ENCODE measurements at places on chromosomes 1 and 21.
A peak's percentile ranks its signal among the peaks of the same experiment; 100 is the strongest.

GRCh38 chr1:1304331-1305299 lies 3.1 kb downstream of the ACAP3 start:
- no peak for DNase-seq

DNA sequence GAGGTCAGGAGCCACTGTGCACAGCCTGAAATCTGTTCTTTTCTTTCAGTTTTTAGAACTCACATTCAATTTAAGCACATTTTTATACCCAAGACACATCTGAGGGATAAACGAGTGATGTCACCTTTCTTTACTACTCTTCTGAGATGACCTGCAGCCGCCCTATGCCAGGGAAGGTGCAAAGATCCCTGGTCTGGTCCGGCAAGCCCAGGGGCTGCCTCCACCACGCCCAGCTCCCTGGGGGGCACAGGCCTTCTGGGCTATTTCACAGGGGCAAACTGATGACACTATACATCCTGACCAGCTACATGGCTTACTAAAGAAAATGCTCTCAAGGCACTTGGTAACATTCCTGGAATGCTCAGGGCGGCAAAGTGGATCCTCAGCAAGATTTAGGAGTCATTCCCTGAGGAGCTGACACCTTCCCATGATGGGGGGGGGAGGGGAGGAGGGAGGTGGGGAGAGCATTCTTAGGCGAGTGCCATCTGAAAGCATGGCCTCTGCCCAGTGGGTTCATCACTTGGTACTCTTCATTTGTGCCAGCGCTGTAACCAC lies 11.3 kb downstream of the MRAP start:
- no peak for DNase-seq

DNA sequence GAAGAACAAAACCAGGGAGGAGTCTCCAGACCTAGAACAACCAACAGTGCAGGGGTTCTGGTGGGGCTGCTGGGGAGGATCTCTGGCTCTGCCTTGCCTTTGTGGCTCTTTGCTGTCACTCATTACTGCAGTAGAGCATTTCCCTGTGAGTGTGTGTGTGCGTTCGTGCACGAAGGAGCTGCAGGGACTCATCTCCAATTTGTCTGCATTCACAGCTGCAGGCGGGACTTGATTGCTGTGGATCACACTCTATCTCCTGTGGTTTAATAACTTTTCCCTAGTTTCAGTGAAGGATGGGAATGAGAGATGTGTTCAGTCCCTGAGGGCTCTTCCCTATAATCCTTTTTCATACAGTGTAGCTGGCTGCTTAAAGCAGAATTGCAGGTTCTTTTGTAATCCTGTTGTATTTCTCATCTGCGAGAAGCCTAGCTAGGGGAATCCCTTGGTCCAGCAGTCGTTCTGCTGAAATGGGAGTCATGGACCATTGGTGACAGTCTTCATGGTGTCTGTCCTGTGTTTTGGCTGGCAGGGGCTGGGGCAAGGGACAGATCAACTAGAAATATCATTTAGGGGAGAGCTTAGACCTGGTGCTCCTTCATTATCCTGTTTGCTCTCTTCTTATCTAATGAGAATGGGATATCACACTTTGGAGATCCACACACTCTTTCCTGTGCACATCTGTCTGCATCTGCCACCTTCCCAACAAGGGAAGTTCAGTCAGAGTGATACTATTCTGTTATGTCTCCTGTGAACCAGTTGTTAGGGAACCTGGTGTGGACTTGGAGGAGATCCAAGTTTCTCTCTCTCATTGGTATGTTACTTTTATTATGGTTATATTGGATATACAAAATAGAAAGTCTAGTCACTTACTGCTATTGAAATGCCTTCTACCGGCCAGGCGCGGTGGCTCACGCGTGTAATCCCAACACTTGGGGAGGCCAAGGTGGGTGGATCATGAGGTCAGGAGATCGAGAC lies 3.0 kb downstream of the PCP4L1 start:
- no peak for DNase-seq

DNA sequence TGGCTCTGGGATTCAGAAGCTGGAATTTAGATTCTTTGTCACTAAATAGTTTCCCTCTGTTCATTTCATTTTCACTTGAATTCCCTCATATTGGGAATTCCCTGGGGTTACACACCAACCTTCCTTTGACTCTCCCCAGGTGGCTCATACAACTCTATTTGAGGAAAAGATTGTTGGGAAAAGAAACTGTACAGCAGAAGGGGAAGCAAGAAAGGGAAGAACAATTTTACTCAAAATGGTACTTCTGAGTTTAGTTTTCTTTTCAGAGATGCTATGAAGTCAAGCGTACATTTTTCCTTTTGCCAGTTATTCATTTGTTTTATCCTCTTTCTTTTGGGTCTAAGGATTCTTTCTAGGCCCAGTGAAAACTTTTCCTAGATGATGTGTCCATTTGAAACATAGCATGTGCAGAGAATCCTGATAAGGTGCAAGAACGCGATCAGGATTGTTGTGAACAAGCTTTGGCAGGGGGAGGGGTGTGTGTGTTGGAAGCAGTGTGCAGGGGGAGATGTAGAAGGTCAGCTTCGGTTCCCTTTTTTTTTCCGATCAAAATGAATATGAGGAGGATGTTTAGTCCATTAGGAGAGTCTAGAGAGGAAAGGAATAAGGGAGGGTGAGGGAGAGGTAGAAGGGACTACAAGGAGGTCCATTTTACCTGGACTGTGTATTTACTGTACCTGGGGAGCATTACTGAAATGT lies 26.8 kb upstream of the CD1D start:
- no peak for DNase-seq

- no peak for DNase-seq
These were observed 5.1 kb downstream of the CTNNBIP1 start for GRCh38 chr1:9905010-9905409.

DNA sequence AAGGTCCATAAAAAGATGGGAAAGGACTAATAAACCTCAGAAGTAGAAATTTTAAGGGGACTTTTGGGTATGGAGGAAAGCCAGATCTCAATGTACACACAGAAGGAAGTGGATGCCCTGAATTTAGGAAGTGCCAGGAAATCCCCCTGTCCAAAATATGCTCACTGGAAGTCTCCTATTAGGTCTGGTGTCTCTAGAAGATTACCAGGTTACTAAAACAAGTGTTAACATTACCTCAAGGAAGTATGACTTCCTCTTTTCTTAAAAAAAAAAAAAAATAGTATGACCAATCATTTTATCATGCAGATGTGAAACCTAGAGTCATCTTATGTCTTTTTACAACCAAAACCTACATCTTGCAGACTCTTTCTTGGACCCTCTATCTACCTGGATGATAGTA lies 30.7 kb downstream of the CD58 start:
- no peak for DNase-seq

- DNase-seq = no peak
These were observed 16.5 kb upstream of the SETDB1 start for GRCh38 chr1:150909585-150910180.

DNA sequence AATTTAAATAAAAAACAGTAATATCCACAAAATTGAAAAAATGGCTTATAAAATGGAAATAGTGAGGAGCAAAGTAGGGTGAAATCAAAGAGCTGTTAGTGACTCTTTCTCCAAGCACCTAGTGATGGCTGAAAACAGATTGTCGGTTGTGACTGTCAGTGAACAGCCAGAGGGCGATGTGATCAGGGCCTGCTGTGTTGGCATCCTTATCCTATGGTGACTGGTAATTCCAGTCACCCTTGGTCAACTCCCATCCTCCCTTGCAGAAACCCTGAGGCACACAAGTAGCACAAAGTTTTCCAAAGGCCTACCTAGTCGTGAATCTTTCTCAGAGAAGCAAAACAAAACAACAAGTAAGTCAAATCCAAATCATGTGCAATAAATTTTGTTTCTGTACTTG lies 599.8 kb upstream of the CXADR start:
- DNase-seq = no peak

DNA sequence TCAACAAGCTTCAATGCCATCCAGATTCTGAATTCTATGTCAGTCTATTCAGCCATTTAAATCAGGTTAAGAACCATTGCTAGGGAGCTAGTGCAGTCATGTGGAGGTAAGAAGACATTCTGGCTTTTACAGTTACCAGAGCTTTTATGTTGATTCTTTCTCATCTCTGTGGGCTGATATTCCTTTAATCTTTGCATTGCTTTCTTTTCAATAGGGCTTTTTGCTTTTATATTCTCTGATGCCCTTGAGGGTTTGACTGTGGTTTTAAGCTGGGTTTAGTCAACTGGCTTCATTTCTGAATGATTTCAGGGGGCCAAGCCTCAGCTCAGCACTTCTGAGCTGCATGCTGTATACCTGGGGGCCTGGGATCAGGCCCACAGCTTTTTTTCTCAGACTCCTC lies 51.0 kb upstream of the GORAB start:
- no peak for DNase-seq

DNA sequence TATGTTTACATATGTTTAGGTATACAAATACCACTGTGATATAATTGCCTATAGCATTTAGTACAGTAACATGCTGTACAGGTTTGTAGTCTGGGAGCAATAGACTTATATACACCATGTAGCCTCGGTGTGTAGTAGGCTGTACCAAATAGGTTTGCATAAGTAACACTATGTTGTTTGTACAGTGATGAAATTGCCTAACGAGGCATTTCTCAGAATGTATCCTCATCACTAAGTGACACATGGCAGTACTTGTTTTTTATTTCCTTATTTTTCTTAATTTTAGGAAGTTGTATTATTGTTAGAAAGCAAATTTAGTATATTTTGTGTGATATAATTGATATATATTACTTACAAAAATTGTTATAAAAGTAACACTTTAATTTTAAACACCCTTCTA lies 840.9 kb downstream of the LTN1 start:
- DNase-seq = no peak

DNA sequence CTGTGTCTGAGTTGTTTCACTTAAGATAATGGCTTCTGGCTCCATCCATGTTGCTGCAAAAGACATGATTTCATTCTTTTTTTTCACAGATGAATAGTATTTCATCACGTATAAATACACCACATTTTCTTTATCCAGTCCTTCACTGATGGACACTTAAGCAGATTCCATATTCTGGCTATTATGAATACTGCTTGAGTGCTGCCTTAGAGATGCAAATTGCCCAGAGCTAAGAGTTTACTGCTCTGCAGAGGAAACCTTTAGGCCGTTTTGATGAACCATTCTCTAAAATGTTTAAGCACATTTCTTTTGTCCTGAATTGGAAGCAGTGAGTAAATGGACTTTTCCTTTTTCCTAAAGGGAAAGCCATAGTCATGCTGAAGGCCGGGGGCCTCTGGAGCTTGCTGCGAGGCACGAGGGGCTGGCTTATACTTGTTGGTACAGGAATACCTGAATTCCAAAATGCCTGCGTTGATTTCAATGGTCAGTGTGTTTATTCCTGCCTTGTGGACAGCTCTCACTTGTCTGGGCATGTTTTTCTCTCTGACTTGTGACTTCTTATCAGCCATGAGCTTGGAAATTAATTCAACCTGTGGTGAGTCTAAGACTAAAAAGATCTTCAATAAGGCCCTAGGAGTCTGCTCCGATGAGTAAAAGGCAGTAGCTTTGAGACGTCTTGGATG lies 201.0 kb upstream of the MAP1LC3C start:
- no peak for DNase-seq

DNA sequence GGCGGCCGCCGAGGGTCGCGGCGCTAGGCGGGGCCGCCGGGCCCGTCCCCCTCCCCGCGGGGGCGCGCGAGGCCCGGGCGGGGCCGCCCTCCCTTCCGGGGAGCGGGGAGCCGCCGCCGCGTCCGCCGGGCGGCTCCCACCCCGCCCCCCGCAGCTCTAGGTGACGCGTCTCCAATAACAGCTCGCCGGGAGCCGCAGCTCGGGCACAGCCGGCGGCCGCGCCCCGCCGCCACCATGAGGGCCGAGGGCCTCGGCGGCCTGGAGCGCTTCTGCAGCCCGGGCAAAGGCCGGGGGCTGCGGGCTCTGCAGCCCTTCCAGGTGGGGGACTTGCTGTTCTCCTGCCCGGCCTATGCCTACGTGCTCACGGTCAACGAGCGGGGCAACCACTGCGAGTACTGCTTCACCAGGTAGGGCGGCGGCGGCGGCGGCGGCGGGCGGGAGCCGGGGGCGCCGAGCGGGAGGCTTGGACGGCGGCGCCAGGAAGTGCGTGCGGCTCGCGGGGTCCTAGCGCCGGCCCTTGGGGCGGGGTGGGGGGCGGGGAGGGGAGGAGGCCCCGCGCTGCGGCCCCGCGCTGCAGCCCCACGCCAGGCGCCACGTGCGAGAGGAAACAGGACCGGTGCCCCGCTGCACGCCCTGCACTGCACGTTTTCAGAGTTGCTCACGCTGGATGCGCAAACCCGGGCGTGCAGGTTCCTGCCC lies at the start of gene SMYD2:
Gene SMYD2 (plus strand): TSS at position 139 of the 699 bp plus-strand sequence. CDS start 96 bp downstream, at position 235.
- peak; percentile 40 for DNase-seq
